ENCODE measurements at places on chromosomes 13 and 19. TPM values are rescaled to one million over a fixed set of nuclear protein-coding genes. Genes with fewer than 3 reads are reported as not detected.

The WIZ gene
- total RNA-seq = 18.7 TPM

The RNASEH2A gene
- total RNA-seq = 23.5 TPM

The ZSWIM4 gene
- 16.6 TPM for total RNA-seq

The RASGRP4 gene
- total RNA-seq = not detected

The DLEU7 gene
- total RNA-seq = not detected

The ZNF442 gene
- total RNA-seq = 3.9 TPM

The GARIN5A gene
- total RNA-seq = not detected

The MAST1 gene
- total RNA-seq = 0.28 TPM

The CATSPERD gene
- not detected for total RNA-seq

The OXGR1 gene
- total RNA-seq = not detected

The STAP2 gene
- 1.2 TPM for total RNA-seq
